HEK293T (cell line): ENCODE measurements at places on chromosomes 12 and 14.

DNA sequence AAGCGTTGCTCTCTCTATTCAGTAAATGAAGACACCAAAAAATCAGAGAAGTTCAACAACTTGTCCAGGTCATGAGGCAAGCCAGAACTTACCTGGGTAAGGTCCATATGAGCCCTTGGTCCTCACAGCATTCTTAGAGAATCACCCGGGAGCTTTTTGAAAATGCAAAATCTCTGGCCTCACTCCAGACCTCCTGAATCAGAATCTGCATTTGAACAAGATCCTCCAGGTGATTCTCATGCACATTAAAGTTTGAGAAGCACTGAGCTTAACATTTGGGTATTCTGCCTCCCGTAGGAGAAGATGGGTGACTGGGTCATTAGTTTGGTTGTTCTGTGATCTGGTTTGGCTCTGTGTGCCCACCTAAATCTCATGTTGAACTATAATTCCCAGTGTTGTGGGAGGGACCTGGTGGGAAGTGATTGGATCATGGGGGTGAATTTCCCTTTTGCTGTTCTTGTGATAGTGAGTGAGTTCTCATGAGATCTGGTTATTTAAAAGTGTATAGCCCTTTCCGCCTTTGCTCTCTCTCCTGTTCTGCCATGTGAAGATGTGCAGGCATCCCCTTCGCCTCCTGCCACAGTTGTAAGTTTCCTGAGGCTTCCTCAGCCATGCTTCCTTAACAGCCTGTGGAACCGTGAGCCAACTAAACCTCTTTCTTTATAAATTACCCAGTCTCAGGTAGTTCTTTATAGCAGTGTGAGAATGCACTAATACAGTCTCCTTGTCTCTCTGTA lies 221.2 kb downstream of the RAD51B start:
- no peak for DNase-seq

DNA sequence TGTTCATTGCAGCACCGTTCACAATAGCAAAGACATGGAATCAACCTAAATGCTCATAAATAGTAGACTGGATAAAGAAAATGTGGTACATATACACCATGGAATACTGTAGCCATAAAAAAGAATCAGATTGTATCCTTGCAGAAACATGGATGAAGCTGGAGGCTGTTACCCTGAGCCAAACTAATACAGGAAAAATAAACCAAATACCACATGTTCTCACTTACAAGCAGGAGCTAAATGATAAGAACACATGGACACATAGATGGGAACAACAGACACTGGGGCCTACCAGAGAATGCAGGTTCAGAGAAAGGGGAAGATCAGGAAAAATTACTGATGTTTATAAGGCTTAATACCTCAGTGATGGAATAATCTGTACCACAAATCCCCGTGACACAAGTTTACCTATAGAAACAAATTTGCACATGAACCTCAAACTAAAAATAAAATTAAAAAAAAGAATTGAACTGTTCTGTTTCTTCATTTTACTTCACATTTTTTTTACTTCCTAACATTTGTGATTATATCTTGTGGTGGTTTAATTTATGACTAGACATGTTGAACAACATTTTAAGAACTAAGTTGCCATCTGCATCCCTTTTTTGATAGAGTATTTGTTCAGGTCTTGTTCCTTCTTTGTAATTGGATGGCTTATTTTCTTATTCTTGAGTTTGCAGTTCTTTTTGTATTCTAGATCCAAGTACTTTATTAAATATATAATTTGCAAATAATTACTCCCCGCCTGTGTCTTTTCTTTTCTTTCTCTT lies 835.2 kb downstream of the FSCB start:
- DNase-seq: no peak

- DNase-seq: no peak
These were observed 240.9 kb downstream of the ETNK1 start for GRCh38 chr12:22865822-22866221.

GRCh38 chr14:81450976-81451375 lies 50.9 kb upstream of the STON2 start:
- DNase-seq: no peak

GRCh38 chr12:44873898-44874297 lies 2.2 kb downstream of the NELL2 start:
- no peak for DNase-seq

DNA sequence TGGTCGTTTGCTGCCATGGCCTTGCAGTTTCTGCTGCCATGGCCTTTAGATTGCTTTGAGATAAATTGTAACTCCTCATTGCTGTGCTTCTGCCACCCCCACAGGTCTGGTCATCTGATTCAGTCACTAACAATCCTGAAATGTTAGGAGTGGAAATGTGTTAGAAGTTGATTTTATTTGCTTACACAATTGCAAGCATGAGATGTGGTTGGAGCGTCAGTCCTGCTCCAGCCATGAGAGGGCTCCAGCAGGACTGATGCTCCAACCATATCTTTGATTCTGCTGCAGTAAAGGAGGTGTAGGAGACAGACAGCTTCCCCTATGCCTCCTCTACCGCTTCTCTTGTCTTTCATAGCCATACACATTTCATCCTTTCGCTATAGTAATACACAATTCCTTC lies 226.8 kb upstream of the RGS6 start:
- DNase-seq: no peak

- DNase-seq: no peak
These were observed 425.3 kb upstream of the FBXO33 start for GRCh38 chr14:39857376-39858055.

GRCh38 chr12:9742661-9743060 lies 9.8 kb upstream of the CLECL1 start:
- DNase-seq: no peak

GRCh38 chr14:57583396-57583795 lies 89.7 kb upstream of the CCDC198 start:
- DNase-seq: no peak

- no peak for DNase-seq
These were observed 10.1 kb downstream of the ARMH4 start for GRCh38 chr14:58141893-58142292.

GRCh38 chr14:79369359-79370332 lies 841.7 kb downstream of the DIO2 start:
- DNase-seq: no peak

DNA sequence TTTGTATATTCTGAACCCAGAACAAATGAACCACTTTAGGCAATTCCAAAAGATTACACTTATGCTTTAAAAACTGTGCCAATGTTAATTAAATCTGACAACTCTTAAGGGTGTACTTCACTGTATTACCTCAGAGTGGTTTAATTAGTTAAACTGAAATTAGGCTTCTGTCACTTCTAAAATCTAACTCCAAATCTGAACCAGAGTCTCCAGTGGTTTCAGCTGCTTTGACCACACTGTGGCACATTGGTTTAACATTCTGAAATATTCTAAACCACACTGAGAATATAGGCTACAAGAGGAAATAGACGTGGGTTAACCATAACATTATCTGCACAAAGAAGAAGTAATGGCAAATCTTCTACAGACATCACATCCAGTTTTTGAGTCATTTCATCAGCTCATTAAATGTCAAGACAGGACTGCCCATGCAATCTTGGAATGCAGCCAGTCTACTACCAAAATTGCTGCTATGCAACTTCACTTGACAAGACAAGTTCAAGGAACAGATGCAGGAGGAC lies 94.8 kb downstream of the LRP6 start:
- no peak for DNase-seq

GRCh38 chr12:2835691-2836403 lies 1.0 kb upstream of the NRIP2 start:
- no peak for DNase-seq

GRCh38 chr14:106174206-106174605 lies 647.8 kb downstream of the TMEM121 start:
- no peak for DNase-seq

GRCh38 chr14:76763096-76764041 lies 2.1 kb downstream of the VASH1 start:
- no peak for DNase-seq

GRCh38 chr12:4975574-4975973 lies 65.9 kb downstream of the KCNA1 start:
- peak; percentile 60 for DNase-seq
